ENCODE measurements at places on chromosomes 11 and 22.

DNA sequence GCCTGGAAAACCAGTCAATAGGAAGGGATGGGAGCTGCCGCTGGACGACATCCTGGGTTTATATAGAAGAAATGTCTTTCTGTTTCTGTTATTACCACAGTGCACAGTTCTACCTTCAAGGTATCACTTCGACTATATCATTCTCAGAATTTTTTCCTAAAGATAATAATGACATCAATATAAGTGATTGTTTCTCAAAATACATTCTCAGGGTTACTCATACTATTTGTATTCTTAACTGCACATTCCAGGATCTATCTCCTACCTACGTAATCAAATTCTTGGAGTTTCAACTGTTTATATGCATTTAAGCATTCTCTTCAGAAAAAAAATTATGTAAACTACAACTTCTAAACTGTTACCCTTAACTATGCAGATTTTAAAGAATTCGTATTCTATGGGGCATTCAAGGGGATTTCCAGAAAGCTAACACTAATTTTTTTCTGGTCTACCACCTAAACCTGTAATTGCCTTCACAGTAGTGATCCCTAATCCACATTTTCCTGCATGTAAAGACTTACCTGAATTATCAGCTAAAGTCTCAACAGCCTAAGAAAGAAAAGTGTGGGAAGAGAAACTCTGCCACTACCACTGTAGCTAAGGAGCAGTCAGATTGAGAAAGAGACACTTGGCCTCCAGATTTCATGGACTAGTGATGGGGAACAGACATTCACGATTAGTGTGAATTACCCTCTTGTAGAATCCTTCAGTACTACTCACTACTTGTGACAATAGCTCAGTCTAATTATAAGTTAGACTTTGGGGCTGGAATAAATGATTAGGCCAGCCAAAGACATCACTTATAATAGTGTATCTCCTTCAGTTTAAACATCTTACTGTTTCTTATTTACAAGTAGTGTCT, at the start of gene OR51B5:
Gene OR51B5 (minus strand): TSS at position 51 of the 862 bp plus-strand sequence. CDS start 0 bp downstream, at position 51.
- no peak for DNase-seq

DNA sequence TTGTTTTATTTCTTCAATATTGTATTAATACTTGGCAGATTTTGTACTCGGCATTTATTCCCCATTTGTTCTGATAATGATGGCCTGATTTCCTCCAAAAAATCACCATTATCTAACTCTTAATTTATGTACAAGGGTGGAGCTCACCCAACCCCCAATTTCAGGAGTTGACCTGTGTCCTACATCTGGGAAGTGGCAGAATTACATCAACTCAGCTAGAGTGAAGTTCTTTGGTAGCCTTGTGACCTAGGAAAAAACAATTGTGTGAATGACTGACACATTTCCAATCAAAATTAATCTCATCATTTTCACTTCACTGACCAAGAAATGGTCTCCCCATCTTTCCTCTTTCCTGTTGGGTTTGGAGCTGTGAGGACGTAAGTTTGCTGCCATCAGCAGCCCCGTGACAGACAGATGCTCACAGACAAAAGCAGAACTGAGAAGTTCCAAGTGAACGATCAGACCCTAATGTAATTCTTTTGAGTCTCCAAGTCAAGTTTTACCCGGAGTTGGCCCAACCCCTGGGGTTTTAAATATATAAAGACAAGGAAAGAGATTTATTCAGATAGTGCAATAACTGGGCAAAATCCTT, 16.6 kb upstream of the MS4A6E start:
- DNase-seq = no peak

DNA sequence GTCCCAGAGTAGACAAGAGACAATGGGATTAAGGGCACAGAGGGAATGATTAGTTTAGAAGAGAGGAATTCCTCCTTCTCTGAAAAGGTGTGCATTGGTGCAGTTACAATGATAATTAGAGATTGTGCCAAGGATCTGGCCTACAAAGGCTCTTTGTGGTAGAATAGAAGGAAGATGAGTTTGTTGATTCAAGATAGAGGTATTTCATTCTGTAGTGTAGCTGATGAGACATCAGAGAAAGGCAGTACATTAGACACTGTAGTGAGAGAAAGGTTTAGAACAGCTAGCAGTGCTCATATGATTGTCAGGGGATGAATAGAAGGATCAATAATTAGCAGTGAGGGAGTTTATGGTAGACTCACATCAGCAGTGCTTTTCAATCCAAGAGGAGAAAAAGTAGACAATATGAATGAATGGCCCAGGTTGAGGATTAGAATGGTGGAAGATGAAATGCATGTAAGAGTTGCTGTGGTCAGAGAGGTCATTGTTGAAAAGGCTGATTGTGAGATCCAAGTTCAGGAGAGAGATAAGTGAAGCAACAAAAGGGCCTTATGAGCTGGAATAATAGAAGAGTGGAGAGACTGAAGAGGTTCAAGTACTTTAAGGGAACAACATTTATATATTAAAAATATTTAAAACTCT, 28.9 kb downstream of the SIK2 start:
- no peak for DNase-seq

- no peak for DNase-seq
These were observed 9.4 kb downstream of the SLC5A12 start for GRCh38 chr11:26712497-26712896.

GRCh38 chr11:77212314-77213007, 84.4 kb downstream of the MYO7A start:
- no peak for DNase-seq

GRCh38 chr11:124310721-124311120, 3.0 kb downstream of the OR8D1 start:
- no peak for DNase-seq

DNA sequence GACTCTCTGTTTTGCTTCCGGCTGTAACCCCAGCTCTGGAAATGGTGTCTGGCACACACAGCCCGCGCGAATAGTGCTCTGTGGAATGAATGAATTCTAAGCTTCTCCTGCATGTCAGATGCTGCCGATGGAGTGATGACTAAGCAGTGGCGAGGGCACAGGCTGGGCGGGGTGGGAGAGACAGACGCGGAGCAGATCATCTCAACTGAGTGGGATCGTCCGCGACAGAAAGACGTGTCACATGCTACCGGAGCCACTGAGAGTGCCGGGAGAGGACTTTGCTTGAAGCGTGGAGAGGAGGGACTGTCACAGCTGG, 334.5 kb downstream of the CTTN start:
- DNase-seq = no peak

DNA sequence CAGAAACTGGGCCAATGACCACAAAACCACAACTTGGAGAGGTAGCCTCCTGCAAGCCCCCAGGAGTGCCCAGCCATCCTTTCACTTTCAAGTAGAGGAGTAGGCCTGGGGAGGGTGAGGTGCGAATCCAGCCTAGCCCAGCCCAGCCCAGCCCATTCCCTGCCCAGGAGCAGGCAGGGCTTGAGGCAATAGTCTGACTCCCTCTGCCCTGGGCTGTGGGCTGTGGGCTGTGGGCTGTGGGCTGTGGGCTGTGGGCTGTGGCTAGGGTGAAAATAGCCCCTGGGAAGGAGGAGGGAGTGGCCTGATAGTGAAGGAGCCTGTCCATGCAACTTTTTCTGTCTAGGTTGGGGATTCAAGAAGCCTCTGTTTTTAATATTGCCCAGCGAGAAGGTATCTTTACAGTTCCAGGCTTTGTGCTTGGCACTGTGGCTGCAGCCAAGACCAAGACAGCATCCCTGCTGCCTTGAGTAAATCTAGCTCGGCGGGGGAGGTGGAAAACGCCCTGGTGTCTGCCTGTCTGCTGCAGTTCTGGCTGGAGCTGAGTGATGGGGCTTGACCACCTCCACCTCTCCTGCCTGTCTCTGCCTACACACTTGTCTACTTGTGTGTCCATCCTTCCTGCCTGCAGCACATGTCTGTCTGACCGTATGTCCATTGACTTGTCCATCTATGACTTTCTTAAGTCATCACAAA, 40.7 kb downstream of the LMO1 start:
- DNase-seq = no peak

GRCh38 chr11:131773626-131774025, 403.2 kb downstream of the NTM start:
- DNase-seq = no peak

DNA sequence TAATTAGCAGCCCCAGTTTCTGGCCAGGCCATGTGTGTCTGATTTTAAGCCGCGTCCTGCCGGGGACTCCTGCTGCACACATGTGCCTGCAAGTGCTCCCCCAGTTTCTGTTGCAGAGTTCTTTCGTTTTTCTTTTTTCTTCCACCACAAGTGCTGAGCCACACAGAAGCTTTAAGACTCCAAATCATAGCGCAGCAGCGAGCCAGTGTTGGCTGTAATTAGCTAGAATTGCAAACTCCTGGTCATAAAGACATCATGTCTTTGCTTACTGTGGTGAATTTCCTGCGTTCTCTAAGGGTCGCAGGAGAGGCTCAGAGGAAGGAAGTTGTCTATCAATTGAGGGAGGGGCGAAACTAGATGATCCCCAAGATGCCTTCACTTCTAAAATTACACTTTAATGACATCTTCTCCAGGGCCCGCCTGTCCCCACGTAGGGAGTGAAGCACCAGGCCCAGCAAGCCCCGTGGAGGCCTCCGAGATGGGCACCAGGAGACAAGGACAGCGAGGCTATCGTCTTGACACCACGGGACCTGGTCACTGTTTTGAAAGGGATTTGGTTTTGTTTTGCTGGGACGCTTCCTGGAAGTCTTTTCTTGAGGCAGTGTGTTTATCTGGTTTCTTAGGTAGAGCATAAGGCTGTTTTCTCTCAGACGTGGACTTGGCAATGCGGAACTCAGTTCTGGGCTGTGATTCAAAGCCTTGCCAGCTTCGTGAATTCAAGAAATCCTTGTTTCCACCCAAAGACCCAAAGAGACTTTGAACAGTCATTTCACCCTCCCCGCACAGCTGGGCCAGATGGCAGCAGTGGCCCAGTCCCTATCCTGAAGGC, 71.8 kb downstream of the UBASH3B start:
- no peak for DNase-seq

GRCh38 chr11:73461335-73461840, 85.2 kb downstream of the RELT start:
- peak; percentile 46 for DNase-seq

DNA sequence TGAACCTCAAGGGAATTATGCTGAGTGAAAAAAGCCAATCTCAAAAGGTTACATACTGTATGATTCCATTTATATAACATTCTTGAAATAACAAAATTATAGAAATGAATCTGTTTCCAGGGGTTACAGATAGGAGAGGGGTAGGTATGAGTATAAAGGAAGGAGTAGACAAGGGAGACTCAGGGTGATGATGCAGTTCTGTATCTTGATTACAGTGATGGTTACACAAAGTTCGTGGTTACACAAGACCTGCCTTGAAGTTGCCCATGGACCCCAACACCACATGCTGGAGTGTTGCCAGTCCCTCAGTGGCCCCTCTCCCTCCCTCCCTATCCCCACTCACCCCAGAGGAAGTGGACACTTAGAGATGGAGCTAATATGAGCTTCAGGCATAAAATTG, 20.3 kb downstream of the STK33 start:
- no peak for DNase-seq

DNA sequence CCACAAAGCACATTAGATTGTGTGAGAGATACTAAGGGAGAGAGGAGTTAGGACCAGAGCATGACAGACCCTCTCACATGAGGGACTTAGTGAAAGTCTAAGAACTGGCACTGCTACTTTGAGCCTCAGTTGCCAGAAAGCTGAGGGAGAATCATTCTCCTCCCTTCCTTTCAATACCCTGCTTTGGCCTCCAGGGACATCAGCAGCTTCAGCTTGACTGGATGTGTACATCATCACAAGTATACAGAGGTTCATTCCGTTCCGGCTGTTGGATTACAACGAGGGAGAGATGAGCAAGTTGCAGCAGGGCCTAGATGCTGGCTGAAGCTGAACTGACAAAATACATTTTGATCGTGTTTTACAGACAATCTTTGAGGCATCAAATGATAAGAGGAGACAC, 15.7 kb upstream of the ANO5 start:
- no peak for DNase-seq

All from fibroblast of upper back skin (primary cell).